ENCODE measurements at places on chromosomes 5 and 9.

- DNase-seq, result no peak
Observed at GRCh38 chr5:120473332-120473731, 9.2 kb downstream of the PRR16 start.

- no peak for DNase-seq
Observed at GRCh38 chr5:67659288-67659687, 462.7 kb upstream of the CD180 start.

DNA sequence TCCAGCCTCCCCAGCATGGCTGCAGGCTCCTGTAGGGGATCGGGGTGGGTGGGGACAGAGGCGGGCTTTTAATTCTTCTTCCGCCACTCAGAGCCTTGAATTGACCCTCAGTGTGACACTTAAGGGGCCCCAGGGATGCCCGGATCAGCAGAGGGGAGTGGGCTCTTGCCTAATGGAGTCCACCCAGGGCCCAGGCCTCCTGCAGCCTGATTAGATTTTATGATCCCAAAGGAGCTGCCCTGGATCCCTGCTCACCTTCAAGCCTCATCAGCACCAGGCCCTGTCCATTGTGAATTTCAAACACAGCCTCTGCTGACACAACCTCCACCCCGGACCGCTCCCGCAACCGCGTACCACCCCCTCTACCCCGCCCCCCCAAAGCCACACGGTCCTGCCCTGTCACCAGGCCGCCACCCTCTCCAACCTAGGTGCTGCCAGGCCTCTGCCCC lies 214.1 kb upstream of the IER5L start:
- DNase-seq, result no peak

- DNase-seq, result no peak
Observed at GRCh38 chr5:107764282-107764681, 93.5 kb upstream of the EFNA5 start.

DNA sequence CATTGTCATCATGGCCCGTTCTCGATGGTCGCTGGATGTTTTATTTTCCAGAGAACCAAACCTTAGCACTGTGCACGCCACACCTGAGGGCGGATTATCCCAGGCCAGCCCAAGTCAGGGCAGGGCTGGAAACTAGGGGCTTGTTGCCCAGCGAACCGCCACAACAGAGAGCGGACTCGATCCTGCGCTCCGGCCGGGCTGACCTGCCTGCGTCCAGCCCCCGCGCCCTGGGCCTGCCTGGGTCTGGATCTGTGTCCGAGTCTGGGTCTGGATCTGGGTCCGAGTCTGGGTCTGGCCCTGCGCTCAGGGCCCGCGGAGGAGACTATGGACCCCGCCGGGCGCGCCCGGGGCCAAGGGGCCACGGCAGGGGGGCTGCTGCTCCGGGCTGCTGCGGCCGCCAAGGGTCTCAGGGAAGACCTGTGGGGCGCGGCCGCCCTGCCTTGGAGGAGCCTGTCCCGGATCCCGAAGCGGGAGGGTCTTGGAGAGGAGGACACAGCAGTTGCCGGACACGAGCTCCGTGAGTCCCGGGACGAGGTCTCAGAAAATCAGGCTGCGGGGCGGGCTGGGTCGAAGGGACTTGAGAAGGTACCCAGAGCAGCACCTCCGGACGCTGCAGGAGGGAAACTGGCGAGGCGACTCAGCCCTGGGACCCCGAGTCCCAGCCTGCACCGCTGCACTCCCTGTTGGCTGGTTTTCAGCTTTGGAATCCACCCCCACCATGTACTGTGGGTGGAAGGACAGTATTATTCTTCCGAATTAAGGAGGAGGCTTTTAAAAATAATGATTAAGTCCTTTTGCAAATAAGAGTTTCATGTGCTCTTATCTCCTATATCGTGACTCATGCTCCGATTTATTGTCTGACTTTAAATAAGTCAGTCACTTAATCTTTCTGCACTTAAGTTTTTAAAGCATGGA lies at the start of gene ANKDD1B:
ANKDD1B (plus strand) TSS at position 143 of the 915 bp plus-strand sequence; CDS start at position 325, 182 bp downstream.
- DNase-seq, result no peak

- no peak for DNase-seq
Observed at GRCh38 chr5:146041180-146041789, 64.1 kb downstream of the PLAC8L1 start.

- DNase-seq, result no peak
Observed at GRCh38 chr9:130570208-130570607, 9.2 kb upstream of the FUBP3 start.

GRCh38 chr9:33880211-33881089 lies 63.5 kb downstream of the UBE2R2 start:
- DNase-seq, result no peak

Measured in CD4-positive, alpha-beta T cell treated with Interleukin-6 for 4 hours (primary cell).